ENCODE measurements at places on chromosomes 3 and 15.

DNA sequence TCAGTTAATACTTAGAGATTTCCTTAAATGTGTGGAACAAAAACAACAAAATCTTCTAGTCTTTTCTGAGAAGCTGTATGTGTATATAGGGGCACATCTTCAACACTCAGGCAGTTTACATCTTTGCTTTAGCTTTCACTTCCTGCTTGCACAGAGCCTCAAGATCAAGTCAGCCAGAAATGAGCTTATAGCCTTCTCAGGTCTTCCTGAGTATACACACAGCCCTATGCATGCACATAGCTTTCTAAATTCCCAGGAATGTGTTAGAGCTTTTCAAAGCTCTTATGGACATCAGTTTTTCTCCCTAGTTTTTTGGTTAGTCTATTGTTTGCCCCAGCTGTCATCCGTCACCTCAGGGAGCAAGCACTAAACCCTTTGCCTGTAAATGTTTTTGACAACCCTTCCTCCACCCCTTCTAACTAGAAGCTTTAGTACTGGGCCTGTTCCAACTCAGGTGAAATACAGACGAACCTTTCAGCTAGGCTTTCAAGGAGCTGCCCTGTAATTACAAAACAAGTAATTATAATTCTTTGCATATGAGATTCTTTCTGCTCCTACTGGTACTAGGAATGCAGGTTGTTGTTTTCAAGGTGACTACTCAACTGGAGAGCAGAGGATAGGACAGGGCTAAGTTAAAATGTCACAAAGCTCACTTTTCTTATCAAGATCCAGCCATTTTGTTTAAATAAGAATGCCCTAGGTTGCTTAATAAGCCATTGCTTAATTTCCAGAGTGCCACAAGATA, 22.6 kb upstream of the MTMR10 start:
- DNase-seq: no peak

- no peak for DNase-seq
Observed at GRCh38 chr3:181696626-181697230, 15.0 kb upstream of the SOX2 start.

DNA sequence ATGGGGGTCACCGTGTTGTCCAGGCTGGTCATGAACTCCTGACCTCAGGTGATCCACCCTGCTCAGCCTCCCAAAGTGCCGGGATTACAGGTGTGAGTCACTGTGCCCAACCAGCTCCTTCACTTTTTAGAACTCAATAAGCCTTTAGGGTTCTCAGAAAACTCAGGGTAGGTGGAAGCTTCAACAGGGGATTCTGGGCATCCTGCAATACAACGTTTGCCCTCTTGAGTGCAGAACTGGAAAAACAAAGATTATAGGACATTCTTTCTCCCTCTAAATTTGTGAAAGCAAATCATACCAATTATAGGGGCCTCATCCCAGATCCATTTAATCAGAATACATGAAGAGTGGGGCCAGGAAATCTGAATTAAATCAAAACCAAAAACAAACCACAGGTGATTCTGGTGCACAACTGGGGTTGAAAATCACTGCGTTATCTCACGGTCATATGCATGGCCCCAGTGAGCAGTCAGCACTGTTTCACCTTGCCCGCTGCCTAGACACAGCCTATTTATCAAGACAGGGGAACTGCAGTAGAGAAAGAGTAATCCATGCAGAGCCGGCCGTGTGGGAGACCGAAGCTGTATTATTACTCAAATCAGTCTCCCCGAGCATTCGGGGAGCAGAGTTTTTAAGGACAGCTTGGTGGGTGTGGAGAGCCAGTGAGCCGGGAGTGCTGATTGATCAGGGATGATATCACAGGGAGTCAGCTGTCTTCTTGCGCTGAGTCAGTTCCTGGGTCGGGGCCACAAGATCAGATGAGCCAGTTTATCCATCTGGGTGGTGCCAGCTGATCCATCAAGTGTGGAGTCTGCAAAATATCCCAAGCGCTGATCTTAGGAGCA, 58.4 kb downstream of the TMEM44 start:
- DNase-seq: no peak

GRCh38 chr3:120153294-120153693, 59.0 kb upstream of the GSK3B start:
- no peak for DNase-seq

DNA sequence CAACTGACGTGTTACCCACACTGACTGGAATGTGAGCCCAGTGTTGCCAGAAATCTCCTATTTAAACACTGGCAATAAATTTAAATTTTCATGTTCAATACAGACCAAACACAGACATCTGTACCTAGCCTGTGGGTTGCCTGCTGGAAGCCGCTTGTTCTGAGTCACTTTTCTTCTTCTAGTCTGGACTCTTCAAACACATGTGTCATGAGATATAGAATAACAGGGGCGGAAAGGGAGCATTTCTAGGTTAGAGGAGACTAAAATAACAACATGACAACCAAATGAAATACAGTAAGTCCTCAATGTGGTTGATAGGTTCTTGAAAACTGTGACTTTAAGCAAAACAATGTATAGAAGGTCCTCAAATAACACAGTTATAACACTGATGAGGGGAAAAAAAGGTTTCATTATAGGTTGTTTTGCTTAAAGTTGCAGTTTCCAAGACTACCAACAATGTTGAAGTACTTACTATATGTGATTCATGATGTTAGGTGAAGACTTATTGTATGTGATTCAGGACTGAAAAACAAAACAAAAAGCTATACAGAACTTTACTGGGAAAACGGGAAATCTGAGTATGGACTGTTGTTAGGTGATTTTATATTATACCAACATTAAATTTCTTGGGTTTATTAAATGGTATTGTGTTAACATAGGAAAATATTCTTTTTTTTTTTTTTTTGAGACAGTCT, 63.1 kb downstream of the PRKAR2A start:
- DNase-seq: no peak

- DNase-seq: no peak
Observed at GRCh38 chr3:30673425-30674341, 67.3 kb downstream of the TGFBR2 start.

GRCh38 chr15:89526181-89526580, 29.8 kb upstream of the RHCG start:
- no peak for DNase-seq

GRCh38 chr3:196646666-196647216, 7.2 kb downstream of the NRROS start:
- no peak for DNase-seq

DNA sequence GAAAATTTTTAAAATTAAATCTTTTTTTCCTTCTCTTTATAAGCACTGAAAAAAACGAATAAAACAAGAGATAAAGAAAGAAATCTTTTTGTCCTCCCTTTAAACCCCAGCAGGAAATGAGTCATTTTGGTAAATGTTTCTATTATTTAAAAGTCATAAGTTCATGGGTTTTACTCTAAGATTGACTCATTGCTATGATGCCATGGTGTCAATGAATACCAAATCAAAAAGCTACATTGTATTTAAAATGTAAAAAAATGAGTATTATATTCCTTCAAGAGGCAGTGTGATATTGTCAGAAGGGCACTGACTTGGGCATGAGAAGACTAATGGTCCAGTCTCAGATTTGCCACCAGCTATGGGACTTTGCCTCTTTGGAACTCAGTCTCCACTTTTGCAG, 303.4 kb upstream of the DNAJC19 start:
- DNase-seq: no peak

DNA sequence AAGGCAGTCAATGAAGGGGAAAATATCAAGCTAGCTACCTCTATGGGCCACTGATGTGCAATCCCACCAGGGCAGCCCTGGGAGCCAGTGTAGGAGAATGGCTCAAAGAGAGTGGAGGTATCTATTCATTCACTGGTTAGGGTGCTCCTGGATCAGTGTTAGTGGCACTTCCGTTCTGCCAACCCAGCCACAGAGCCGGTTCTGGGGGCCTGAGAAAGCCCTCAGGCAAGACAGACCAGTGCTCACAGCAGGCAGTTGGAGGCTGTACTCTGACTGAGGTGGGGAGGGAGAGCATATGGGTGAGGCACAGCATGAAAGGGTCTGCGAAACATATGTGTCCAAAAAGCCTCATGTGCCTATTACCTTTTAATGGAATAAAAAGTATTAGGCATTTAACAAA, 109.3 kb downstream of the KCNMB2 start:
- no peak for DNase-seq

DNA sequence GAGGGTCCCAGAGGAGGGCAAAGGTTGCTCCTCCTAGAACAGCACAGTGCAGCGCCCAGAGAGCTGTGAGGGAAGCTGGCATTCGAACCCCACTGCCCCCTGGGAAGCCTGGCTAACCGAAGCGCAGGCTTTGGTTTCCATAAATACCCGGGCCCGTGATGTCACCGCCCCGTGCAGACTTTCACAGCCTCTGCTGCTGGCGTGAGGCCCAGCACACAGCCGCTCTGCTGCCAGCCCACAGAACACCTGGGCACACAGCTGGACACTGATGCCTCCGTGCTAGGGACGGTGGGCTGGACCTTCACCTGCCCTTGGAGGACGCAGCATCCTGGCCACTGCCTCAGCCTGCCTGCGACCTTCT, 1.0 kb downstream of the IQSEC1 start:
- peak; percentile 38 for DNase-seq

- no peak for DNase-seq
Observed at GRCh38 chr3:128218548-128219257, 65.4 kb downstream of the EEFSEC start.

DNA sequence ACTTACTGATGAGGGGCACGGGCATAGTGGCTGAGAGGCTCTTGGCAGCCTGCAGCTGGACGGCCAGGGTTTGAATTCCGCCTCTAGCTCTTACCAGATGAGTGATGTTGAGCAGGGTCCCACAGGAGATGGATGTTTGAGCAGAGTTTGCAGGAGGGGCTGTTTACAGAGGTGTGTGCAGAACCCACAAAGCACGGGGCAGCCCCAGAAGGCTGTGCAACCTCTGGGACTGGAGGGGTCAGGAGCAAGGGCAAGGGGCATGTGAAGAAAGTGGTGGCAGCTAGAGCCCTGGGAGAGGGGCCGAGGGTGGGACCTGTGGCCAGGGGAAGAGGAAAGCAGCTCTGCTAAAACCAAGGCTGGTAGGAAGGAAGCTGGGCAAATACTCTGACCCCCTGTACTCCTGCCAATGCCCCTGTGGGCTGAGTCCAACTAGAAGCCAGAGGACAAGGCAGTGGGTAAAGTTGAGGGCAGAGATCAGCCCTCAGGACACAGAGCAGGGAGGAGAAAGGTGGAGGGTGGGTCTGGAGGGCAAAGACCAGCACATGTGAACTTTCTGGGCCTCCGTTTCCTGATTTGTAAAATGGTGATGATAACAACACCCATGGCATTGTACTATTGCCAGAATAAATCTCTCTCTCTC, 53.9 kb upstream of the ITGA11 start:
- no peak for DNase-seq

GRCh38 chr3:10192953-10193691, 28.4 kb downstream of the IRAK2 start:
- DNase-seq: no peak

GRCh38 chr3:100480081-100480480, 12.3 kb upstream of the TMEM45A start:
- no peak for DNase-seq

- DNase-seq: peak; percentile 56
Observed at GRCh38 chr3:30012941-30013543, 593.4 kb upstream of the TGFBR2 start.

DNA sequence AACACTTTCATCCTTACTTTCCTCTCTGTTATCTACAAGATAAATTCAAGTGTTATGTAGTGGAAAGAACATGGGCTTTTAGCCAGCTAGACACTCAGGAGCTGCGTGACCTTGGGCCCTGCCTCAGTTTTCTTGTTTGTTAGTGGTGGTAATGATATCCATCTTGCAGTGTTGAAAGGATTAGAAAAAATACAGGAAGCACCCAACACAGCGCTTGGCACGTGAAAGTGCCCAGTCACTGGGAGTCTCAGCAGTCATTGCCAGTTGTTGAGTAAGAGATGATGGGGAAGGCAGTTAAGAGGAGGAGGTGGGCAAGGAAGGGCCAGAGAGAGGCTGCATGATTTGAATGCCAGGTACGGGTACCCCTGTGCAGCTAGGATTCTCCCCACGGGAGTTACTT, 5.3 kb downstream of the PDIA5 start:
- no peak for DNase-seq

- no peak for DNase-seq
Observed at GRCh38 chr3:194471863-194472262, 14.9 kb downstream of the ATP13A3 start.

DNA sequence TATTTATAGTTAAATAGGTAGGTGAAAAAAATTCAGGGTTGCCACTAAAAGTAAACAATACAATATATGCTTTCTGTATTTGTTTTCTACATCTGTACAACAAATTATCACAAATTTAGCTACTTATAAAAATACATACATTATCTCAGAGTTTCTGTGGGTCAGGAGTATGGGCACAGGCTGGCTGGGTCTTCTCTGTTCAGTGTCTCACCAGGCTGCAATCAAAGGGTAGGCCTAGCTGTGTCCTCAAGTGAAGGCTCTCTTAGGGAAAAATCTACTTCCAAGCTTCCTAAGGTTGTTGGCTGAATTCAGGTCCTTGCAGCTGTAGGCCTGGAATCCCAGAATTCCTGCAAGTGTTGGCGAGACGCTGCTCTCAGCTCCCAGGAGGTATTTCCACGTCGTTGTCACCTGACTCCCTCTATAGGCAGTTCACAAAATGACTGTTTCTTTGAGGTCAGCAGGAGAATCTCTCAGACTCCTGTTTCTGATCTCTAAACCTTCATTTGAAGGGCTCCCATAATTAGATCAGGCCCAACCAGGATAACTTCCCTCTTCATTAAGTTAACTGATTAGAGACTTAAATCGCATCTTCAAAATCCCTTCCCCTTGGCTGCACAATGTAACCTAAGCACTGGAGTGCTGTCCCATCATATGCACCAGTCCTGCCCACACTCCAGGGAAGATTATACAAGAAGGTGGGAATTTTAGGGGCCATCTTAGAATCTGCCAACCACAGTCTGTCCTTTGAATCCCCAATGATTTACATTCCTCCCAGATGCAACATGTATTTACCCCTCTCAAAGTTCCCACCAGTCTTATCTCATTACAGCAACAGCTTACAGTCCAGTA, 296.6 kb downstream of the SUCLG2 start:
- no peak for DNase-seq

GRCh38 chr3:105365391-105366325, 1.1 kb upstream of the ALCAM start:
- DNase-seq: no peak
